ENCODE measurements at places on chromosomes 7 and 10.

GRCh38 chr7:73918926-73919693, 58.2 kb downstream of the TMEM270 start:
- DNase-seq: no peak

GRCh38 chr10:63563623-63564022, 42.4 kb downstream of the REEP3 start:
- no peak for DNase-seq

- DNase-seq: no peak
These were observed 16.3 kb upstream of the SAR1A start for GRCh38 chr10:70186571-70186970.

GRCh38 chr10:72083790-72084459, 4.4 kb downstream of the SPOCK2 start:
- DNase-seq: no peak

DNA sequence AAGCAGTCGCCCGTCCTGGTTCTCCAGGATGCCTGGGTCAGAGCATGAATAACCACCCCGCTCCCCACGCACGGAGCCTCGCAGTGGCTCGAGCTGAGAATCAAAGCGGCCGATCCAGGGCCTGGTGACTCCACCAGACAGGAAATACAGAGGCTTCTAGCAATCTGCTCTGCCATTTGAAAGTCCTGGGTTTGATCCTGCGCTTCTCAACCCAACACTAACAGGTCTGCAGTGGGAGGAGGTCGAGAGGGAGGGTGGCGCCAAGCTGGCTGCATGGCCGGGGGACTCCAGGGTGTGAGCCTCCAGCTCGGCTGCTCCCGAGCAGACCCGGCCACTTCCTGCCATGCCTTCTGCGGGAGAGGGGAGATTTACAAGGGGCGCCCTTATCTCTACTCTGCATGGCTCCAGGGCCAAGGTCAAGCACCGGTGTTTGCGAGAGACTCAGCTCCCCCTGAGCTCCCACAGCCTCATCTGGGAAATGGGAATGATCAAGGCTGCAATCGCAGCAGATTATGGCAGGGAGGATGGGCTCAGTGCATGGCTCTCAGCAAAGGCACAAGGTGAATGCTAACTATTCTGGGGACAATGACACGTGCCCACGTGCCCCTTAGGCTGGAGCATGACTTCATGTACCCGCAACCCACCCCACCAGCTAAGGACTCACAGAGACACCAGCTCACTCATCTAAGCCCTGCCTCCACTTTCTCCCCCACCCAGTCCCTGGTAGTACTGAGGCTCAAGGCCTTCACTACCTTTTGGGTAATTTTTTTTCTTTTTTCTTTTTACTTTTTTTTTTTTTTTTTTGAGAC, 73.9 kb upstream of the TNRC18 start:
- no peak for DNase-seq

- no peak for DNase-seq
These were observed at the start of gene CCDC172 for GRCh38 chr10:116324227-116324950. Gene CCDC172 (plus strand): TSS chr10:116324448. CDS start chr10:116325012, 564 bp downstream.

DNA sequence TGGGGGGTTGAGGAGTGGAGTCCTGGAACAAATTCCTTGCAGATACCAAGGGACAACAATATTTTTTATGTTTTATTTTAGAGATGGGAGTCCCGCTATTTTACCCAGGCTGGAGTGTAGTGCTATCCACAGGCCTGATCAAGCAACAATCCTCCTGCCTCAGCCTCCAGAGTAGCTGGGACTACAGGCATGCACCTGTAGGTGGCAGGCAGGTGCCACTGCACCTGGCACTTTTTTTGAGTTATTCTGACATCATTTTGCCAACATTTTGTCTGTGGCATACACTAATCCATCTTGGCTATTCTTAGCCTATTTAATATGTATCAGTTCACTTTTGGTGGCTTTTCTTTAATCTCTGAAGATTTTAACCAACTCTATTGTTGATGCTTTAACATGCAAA, 317.8 kb upstream of the MTPN start:
- DNase-seq: no peak

DNA sequence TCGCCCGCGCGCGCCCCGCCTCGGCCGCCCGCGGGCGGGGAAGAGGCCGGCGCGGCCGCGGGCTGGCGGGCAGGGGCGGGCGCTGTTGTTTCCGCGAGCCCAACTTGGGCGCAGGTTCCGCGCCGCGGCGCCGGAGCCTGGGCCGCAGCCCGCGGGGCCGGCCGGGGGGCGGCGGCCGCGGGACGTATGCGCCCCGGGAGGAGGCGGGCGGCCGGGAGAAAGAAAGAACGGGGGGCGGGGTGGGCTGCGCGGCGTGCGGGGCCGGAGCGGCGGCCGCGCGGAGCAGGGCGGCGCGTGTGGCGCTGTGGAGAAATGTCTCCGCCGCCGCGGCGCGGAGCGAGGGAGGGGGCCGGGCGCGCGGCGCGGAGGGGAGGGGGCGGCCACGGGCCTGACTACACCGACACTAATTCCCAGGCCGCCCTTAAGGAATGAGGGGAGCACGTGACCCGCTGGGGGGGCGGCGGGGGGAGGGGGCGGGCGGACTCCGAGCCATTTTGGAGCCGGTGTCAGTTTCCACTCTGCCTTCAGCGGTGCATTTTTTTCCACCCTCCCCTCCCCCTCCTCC, at the start of gene BMI1:
Gene BMI1, plus strand, starts transcription at position 509 of the 565 bp plus-strand sequence. CDS start 5,351 bp downstream, outside the sequence.
- peak; percentile 77 for DNase-seq

- no peak for DNase-seq
These were observed 294.3 kb downstream of the RPS24 start for GRCh38 chr10:78327778-78328591.

DNA sequence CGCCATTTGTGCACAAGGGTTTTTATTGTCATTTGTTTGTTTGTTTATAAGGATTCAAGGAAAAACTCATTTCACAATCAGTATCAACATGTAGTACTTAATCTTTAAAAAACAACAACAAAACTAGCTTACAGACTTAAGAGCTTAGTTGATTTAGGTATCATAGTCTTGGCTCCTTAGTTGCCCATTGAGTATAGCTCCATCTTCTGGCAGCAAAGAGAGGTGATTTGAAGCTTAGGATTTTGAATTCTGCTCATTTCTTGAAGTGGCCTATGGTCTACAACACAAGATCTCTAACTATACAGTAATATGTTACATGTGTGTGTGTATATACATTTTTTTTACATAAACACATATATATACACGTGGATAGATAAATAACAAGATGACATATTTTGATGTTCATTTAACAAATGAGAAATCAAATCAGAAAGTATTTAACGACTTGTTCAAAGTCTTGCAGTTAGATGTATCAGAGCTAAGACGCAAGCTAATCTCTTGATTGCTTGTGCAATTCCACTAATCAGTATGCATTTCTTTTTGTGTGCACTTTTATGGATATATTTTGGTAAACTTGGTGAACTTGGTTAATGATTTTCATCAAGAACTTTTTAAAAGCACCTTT, 307.3 kb downstream of the CAMK1D start:
- peak; percentile 50 for DNase-seq

DNA sequence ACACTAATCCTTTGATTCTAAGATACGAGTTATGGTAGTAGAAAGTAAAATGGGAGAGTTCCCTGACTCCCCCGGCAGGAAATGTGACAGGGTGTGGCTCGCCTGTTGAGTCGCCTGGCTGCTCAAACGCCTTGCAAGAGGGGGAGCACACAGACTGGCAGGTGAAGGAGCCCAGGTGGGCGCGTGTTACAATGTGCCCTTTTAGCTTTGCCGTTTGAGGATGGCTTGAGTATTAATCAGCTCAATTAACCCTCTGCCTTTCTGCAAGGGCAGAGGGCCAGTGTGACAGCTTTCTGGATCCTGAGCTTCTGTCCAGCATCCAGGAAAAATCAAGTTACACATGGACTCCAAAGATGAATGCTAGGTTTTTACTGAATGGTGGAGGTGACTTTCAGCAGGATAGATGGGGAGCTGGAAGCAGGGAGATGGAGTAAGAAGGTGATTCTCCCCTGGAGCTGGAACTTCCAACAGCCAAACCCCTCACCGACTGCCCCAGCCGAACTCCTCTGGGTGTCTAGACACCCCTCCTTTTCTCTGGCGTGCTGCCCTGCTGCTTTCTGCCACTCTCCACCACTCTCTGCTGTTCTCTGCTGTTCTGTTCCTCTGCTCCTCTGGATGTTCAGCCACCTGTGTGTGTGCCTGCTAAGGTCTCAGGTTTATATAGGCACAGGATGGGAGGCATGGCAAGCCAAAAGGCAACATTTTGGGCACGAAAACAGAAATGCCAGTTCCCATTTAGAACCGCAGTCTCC, 548.8 kb upstream of the KCND2 start:
- no peak for DNase-seq
